Tongue (tissue), 3 donors: ENCODE measurements at places on chromosomes 2 and 18. TPM values are rescaled to one million over a fixed set of nuclear protein-coding genes. Genes with fewer than 3 reads are reported as not detected.

Gene RBKS
- 0.62 TPM for total RNA-seq

Gene HOXD13
- total RNA-seq, result not detected

Gene ATP6V1B1
- 4.3 TPM for total RNA-seq

Gene BMP10
- not detected for total RNA-seq

Gene CDK15
- 0.62 TPM for total RNA-seq

Gene SNED1
- 15.0 TPM for total RNA-seq

Gene SNX17
- total RNA-seq, result 80.9 TPM

Gene RETREG2
- total RNA-seq, result 35.0 TPM

GRCh38 chr2:198597648-198598047 lies 793.3 kb downstream of the PLCL1 start:
- no peak for DNase-seq

- DNase-seq, result peak; percentile 67
These were observed 222.4 kb upstream of the APCDD1 start for GRCh38 chr18:10232062-10232461.

GRCh38 chr18:39435209-39435608 lies 1869.6 kb upstream of the CELF4 start:
- no peak for DNase-seq

DNA sequence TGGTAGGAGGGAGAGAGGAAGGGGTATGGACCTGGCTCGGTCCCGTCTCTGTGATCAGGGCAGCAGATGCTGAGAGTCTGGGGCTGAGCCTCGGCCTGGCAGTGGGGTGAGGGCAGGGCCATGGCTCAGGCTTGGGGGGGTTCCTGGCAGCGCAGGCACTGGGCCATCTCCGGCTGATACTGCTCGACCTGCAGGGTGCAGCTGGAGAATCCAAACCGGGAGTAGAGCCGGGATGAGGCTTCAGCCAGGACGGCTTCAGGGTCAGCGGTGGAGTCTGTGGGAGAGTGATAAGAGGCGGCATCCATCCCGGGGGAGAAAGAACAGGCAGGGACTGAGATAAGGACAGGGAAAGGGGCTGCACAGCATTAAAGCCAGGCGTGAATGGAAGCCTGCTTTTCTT lies 7.7 kb downstream of the SLC30A3 start:
- no peak for DNase-seq

DNA sequence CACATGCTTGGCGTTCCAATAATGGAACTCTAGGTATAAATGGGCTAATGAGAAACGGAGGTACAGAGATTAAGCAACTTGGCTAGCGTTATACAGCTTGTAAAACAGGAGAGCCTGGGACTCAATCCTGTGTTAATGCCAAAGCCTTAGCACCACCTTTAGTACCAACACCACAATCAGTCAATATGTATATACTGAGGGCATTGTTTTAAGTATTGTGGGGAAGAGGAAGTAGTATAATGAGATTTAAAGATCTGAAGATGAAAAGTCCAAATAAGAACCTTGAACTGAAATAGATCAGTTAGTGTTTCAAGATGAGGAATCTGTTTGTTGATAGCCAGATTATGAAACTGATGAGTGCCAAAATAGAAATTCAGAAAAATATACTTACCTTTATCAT lies 8.1 kb downstream of the MARS2 start:
- DNase-seq, result no peak

DNA sequence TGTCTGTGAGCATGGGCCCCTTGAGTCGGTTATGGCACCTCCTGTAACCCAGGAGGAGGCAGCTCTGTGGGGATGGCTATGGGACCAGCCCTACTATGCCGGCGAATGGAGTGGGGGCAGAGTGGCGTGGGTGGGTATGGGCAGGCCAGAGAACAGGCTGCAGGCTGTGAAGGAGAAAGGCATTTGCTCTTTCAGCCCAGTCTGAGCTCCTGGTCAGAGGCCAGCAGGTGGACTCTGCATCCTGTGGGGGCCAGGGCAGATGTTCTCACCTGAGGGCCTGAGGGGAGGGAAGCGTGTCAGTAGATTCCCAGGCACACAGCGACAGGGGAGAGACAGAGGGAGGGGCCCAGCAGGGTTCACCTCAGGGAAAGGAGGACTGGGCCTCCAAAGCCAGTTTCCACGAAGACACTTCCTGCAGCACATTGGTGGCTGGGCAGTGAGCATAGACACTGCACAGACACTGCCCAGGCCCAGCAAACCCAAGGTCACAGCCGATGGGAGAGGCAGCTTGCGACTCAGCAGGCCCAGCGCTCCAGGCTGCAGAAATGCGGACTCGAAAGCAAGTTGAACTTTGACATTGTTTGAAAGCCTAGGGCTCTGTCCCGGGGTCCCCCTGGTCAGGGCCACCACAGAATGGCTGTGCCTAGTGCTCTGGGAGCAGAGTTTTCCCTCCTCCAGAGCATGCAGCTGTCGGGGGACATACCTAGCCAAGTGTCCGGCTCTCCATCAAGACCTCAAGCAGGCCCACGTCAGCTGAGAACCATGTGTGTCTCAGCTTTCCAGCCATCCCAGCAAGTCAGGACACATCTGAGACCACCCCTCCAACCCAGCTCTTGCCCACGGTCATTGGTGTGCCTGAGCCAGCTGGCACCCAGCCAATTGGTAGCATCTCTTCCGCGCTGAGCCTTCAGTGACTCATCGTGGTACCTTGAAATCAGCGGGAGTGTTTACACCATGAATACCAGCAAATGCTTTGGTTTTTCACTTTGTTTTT lies 53.8 kb downstream of the TGOLN2 start:
- DNase-seq, result peak; percentile 86

DNA sequence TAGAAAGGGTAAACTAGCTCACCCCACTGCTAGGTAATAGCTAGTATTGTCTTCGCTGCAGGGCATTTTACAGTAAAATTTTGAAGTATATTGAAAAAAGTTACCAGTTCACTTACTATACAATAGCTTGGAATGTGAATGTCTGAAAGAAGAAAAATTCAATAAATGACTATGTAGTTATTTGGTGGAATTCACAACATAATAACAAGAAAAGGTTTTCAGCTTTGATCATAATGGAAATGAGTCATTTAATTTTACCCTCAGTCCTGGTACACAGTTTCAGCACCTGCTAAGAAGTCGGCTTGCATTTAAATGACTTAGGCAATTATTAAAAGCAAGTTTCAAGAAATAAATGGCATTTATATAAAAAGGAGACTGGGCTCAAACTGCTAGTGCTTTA lies 90.4 kb downstream of the NUP35 start:
- no peak for DNase-seq

GRCh38 chr2:215746226-215746886 lies 267.0 kb downstream of the MREG start:
- no peak for DNase-seq

DNA sequence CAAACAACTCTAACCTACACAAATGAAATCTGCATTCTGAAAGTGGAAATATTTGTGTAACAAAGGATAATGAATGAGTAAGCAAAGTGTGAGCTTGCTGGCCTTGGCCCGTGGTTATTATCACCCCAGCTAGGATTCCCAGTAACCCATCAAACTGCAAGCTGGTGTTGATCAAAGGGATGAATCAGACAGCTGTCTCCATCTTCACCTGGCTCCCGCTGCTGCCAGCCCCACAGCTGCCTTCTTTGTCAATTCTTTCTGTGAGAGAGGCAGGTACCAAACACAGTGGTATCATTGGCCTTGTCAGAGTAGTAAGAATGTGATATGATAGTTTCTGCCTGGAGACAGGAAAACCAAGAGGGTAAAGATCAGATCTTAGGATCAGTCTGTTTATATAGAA lies 25.2 kb upstream of the RGPD4 start:
- DNase-seq, result no peak

GRCh38 chr2:41768310-41768709 lies 279.5 kb upstream of the PKDCC start:
- peak; percentile 10 for DNase-seq

DNA sequence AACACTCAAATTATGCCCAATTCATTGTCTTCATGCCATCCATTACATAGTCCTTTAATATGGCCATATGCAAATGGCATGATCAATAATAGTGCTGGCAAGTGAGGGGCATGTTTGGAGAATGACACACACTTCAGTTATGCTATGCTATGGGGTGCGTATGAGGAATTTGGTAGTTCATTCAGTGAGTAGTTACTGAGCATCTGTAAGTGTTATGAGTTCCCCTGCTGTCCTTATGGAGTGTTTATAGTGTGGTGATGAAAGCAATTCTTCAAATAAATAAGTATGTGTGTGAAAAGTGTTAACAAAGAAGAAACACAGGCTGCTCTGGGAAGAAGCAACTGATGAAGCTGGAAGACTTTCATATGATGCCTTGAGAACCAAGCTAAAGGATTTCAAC lies 383.7 kb upstream of the SLC14A2 start:
- no peak for DNase-seq

DNA sequence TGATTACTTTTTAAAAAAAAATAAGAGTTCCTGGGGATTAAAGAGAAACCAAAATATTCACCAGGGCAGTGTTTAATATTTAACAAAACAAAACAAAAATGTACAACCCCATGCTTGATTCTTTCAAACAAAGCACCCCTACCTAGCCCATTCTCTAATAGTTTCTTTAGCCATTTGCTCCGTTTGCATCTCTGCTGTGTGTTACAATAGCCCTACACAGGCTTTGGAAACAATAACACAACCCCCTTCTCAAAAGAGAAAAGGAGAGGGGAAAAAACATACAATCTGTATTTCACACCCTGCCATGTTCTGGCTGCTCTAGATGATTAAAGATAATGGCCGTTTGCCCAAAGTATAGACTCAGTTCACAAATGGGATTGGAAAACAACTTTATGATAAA lies 302.9 kb downstream of the CPS1 start:
- DNase-seq, result no peak

- no peak for DNase-seq
These were observed 61.1 kb upstream of the XDH start for GRCh38 chr2:31475692-31476091.

- DNase-seq, result no peak
These were observed 35.0 kb downstream of the NDC80 start for GRCh38 chr18:2606335-2606734.

DNA sequence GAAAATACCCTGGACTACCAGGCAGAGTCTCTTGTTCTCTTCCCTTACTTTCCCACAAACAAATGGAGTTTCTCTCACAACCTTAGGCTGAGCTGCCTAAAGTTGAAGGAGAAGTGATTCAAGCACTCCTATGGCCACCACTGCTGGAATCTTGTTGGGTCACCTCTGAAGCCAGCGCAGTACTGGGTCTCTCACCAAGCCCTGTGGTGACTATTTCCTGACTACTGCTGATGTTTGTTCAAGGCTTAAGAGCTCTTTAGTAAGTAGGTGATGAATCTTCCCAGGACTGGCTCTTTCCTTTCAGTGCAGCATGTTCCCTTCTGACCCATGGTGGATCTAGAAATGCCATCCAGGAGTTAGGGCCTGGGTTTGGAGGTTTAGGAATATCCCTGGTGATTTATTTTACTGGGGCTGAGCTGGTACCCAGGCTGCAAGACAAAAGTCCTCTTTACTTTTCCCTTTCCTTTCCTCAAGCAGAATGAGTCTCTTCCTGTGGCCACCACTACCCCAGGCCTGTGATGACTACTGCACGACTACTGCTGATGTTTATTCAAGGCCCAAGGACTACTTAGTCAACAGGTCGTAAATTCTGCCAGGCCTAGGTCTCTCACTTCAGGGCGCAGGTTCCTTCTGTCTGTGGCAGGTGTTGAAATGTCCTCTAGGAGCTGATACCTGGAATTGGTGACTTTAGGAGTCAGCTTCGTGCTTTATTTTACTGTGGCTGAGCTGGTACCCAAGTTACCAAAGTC lies 121.8 kb downstream of the SLC4A10 start:
- DNase-seq, result no peak

DNA sequence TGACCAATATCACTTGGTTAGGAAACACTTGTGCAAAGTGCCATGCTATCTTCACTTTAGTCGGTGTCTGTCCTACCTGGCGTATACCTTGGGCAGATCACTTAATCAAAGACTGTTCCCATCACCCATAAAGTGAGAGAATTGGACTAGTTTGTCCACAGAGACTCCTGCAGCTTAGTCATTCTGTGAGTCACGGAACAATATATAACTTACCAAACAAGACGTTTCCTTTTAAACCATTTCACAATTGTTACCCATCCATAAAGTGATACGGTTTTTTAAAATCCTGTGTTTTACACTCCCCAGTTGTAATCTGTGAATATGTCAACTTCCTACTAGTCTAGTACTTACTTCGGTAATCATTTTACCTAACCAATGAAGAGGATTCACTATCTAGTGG lies 499.3 kb upstream of the SMIM21 start:
- DNase-seq, result no peak

DNA sequence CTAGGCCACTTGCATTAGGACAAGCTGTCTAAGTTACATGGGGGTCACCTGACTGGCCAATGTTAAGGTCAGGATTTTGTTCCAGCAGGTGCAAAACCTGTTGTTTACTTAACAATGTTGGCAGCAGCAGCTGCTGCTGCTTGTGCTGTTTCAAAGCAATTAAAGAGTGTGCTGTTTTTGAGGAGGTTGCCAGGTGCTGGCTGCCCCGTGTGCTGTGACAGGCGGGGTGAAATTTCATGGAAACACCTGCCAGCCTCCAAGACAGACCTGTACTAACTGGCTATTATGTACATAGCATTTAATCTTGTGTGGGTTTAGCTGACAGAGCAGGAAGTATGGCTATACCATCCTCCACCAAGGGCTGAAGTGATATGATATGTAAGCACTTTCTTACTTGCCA lies 224.9 kb downstream of the ASXL3 start:
- DNase-seq, result peak; percentile 69
